ENCODE measurements at places on chromosomes 7 and 10.

- DNase-seq = peak; percentile 52
These were observed 50.6 kb downstream of the PWWP2B start for GRCh38 chr10:132447446-132448247.

- DNase-seq = no peak
These were observed 37.9 kb downstream of the LRRC4 start for GRCh38 chr7:127993317-127993716.

DNA sequence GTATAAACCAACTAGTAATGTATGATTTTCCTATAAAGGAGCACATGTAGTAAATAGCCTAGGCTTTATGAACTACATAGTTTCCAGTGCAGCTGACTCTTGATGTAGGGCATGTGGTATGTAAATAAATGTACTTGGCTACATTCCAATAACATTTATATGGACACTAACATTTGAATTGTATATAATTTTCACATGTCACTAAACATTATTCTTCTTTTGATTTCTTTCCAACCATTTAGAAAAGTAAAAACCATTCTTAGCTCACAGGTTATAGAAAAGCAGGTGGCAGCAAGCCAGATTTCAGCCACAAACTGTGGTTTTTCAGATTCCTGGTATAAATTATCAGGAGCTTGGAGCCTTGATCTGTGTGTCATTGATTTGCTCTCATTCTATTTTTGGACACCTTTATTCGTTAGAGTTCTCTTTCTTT is 1182.0 kb downstream of the CNTNAP2 start:
- DNase-seq = no peak

- no peak for DNase-seq
These were observed 29.1 kb downstream of the UBE2H start for GRCh38 chr7:129923709-129924108.

DNA sequence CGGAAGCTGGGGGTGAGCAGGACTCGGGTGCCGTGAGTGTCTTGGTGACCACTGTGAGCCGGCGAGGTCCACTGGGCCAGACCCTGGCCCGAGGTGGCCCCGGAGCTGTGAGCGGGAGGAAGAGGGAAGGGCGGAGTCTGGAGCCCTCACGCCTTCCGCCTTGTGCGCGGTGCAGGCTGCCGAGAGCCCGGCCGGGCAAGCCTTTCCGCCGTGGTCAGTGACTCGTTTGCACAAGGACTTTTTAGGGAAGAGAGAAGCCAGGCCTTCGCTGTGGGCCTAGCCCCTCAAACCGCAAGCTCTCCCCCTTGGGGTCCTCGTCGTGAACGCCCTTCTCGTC is 40.9 kb upstream of the ZNF32 start:
- DNase-seq = no peak

- no peak for DNase-seq
These were observed 86.7 kb downstream of the PARD3 start for GRCh38 chr10:34728361-34728760.

DNA sequence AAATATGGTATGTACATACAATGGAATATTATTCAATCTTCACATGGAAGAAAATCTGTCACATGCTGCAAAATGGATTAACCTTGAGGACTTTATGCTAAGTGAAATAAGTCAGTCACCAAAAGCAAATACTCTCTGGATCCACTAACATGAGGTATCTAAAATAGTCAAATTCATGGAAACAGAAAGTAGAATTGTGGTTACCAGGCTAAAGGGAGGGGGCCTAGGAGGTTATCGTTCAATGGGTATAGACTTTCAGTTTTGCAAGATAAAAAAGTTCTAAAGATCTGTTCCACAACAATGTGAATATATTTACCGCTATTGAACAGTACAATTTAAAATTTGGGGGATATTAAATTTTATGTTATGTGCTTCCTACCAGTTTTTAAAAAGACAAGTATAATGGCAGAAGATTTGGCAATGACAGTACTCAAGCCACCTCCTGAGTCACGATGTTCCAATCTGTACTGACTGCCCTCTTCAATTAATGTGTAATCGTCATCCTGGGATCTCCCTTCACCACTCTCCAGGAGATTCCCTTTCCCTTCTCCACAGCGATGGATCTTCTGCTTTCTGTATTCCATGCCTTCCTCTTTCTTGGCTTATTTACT is 32.3 kb upstream of the IL6 start:
- no peak for DNase-seq

GRCh38 chr7:47369736-47370135 is 212.2 kb downstream of the TNS3 start:
- DNase-seq = no peak

- DNase-seq = no peak
These were observed 45.1 kb downstream of the CNNM2 start for GRCh38 chr10:102962951-102963755.

- DNase-seq = no peak
These were observed 12.7 kb downstream of the FZD1 start for GRCh38 chr7:91276909-91277308.

- DNase-seq = no peak
These were observed 774.0 kb downstream of the DNAJB9 start for GRCh38 chr7:109343678-109344077.

- no peak for DNase-seq
These were observed 198.0 kb upstream of the MKI67 start for GRCh38 chr10:128324058-128324827.

GRCh38 chr7:121081327-121081936 is 92.9 kb downstream of the CPED1 start:
- peak; percentile 8 for DNase-seq

- no peak for DNase-seq
These were observed 871 bp downstream of the SPOCK2 start for GRCh38 chr10:72087392-72087968.

DNA sequence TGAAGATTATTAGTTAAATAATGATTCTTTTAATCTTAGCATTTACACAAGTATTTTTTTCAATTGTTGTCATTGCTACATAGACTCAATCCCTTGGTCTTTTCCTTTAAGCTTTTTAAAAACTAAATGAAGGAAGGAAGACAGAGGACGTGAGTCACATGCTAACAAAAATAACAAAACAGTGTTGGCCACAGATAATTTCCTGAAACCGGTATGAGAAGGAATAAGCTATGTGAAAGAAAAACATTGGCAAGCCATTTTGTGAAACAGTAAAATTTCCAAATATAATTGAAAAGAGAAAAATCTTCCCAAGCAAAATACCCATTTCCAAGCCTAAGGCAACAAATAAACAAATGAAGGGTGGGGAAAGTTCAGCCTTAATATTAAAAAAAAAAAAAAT is 223.0 kb downstream of the AHR start:
- DNase-seq = no peak

DNA sequence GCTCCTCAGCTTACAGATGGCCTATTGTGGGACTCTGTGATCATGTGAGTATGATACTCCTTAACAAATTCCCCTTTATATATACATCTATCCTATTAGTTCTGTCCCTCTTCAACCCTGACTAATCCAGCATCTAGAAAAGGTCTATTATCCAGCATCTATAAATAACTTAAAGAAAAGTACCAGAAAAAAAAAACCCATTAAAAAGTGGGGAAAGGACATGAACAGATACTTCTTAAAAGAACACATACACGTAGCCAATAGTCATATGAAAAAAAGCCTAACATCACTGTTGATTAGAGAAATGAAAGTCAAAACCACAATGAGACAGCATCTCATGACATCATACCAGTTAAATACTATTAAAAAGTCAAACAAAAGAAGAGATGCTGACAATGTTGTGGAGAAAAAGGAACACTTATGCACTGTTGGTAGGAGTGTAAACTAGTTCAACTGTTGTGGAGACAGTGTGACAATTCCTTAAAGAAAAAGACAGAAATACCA is 549.5 kb upstream of the GRM3 start:
- no peak for DNase-seq

GRCh38 chr10:70536196-70536861 is 57.8 kb downstream of the PALD1 start:
- no peak for DNase-seq

DNA sequence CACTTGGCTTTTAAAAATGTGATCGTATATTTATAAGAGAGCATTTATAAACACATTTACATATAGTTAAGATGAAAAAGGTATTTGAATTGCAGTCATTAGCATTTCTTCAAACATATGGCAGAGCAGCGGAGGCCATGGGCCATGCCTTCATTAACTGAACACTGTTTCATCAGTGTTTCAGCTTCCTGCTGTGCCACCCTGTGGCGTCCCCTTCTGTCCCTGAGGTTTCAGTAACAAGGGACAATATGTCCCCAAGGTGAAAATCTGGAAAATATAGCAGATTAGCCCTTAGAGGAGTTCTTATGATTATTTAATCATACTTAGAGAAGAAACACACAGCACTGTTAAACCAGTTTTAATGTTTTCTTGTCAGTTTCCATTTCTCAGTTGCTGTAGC is 577.8 kb downstream of the ETV1 start:
- no peak for DNase-seq

DNA sequence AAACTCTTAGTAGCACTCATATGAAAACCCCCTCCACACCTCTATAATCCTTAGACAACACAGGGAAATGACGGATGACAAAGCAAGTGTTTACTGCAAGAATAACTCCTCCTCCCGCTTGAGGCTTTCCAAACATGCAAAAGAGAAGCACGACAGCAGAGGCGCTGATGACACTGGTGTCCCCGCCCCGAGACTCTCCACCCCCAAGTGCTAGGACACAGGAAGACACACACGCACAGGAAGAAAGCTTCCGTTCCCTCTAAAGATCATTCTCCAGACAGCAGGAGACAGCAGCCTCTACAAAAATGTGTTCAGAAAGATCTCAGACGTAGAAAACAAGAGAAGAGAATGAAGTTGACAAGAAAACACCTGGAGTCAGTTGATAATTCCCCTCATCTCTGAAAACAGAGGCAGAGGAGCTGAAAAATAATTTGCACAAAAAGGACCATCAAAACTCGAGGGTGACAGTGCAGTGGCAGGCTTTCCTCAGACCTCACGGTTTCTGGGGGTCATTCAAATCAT is 90.2 kb downstream of the DLG5 start:
- DNase-seq = peak; percentile 83

- DNase-seq = no peak
These were observed 170.2 kb upstream of the PITRM1 start for GRCh38 chr10:3342771-3343170.

- DNase-seq = no peak
These were observed 1.2 kb downstream of the KLF6 start for GRCh38 chr10:3783682-3784432.

DNA sequence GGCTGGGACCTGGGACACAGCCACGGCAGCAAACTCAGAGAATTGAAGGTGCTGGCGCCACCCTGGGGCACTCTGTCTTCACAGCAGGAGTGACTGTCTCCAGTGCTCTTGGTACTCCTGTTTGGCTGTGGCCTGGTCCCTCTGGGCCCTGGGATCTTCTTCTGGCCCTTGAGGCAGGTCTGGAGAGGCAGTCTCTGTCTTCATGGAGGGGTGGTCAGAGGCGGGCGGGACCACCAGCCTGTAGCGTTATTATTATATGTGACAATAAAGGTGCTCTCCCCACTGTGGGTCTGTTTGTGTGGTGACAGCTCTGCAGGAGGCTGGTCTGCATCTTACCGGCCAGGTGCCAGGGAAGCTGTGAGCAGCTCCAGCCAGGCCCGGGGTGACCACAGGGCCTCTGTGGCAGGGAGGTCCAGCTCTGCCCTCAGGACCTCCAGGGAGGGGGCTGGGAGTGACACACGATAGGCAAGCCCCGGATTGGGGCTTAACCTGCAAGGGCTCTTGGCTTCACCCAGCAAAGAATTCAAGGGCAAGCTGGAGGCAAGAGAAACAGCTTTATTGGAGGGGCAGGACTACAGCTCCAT is 70.3 kb downstream of the MYL10 start:
- DNase-seq = no peak

GRCh38 chr10:74612195-74612594 is 214.2 kb upstream of the KAT6B start:
- no peak for DNase-seq

All from KG1 (cell line).